NCI-H1092 treated with DMSO at 0.1 percent for 48 hours (cell line): ENCODE measurements at places on chromosomes 3 and 15.

DNA sequence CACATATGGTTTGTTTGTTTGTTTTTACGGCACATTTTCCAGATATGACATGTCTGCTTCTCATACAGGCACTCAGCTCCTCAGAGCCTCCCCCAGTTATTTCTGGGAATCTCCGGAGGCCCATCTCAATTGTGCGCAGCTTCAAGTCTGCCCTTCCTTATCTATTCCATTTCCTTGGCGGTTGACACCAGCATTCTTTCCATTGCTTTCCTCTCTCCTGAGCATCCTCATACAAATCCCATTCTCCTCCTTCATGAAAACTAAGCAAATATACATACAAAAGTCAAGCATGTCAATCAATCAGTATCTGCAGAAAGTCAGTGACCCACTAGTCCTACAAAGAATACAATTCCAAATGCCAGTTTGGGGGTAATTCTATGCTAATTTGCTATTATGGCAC, 166.7 kb downstream of the SQOR start:
- DNase-seq = no peak

- DNase-seq = no peak
These were observed 150.3 kb downstream of the MEGF11 start for GRCh38 chr15:66103293-66103590.

DNA sequence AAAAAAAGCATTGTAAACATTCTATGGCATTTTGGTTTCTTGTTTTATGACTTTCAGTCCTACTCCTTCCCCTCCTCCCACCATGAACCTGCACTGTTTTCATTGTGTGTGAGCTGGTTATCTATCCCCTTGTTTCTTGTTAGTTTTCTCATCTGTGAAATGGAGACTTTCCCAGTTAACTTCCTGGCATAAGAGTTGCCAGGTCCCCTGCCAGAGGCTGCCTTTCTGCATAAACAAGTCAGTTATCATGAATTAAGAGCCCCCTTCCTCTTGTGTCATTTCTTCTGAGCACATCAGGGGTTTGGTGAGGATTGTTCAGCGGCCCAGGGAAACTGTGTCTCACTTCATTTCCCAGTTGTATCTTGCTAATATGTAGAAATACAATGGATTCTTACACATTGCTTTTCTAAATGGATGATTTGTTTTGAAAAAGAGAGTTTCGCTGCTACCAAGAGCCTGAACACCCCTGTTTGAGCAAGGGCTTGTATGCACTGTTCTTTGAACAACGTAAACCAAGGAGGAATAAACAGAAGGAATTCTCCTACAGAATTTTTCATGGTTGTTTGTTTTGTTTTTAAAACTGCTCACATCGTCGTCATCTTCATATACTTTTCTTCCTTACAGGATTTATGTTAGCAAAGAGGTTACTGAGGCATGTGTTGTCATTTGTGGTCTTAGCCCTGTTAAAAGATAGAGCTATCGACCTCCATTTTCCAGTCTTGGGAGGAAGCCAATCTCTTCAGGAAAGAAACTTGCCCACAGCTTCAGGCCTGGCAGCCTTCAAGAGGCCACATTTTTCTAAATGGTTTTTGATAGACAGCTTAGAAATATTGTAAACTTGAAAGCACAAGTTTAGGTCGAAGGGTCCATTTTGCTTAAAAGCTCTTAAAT, 144.6 kb upstream of the IL12A start:
- no peak for DNase-seq

- no peak for DNase-seq
These were observed 29.7 kb upstream of the USP50 start for GRCh38 chr15:50576166-50576565.

DNA sequence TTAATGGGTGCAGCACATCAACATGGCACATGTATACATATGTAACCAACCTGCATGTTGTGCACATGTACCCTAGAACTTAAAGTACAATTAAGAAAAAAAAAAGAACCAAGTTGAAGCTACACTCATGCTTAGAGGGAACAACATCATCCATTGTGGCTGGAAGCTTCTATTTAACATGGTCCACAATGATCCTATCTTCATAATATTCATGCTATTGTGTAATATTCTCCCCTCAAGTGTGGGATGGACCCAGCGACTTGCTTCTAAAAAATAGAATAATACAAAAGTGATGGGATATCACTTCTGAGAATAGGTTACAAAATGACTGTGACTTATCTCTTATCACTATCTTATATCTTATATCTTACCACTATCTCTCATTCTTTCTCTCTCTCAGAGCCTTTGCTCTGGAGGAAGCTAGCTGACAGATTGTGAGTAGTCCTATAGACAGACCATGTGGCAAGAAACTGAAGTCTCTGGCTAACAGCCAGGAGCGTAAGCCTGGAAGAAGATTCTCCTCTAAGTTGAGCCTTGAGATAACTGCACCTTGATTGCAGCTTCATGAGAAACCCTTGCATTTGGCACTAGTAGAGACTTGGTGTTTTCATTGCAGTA, 198.5 kb upstream of the MRPL3 start:
- no peak for DNase-seq

DNA sequence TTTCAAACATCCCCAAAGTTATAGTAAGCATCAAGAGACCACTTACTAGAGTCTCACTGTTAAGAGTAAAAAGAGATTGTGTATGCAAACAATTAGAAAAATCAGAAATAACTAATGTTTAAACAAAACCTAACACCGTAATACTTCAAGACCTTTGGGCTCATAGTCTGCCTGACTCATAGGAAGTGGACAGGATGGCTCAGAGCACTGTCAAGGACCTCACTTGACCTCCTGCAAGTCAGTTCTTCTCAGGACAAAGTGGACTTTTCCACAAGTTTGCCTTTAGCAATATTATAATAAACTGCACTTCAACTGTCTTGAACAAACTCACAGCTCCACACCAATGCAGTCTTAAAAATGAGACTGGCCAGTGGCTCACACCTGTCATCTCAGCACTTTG, 34.8 kb downstream of the IL12A start:
- no peak for DNase-seq

DNA sequence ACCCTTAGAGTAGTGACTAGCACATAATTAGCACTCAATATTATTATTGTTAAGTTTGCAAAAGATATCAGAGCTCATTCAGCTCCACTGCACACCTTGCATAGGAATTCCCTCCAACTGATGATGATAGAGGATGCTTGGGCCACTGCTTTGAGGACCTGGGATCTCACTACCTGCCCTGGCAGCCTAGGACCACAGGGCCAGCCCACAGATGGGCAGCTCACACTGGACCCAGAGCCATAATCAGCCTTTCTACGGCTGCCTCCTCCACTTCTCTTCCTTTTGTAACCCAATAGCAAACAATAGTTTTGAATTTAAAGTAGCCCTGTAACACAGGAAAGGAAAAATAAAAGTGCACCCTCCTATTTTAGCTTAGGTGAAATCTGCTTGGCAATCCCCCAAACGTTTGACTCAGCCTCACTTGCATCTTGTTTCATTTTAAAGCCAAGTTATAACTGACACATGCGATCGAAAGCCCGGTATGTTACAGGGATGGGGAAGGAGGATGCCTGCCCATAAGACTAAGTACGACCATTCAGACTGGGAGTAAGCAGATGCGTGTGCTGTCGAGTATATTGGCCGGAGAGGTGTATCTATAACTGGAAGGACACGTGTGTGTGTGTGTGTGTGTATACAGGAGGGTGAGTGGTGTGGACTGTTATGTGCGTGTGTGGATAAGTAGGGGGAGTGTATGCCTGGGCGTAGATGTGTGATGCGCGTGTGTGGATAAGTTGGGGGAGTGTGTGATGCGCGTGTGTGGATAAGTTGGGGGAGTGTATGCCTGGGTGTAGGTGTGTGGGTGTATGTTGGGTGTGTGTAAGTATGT, 65.9 kb downstream of the CPN2 start:
- DNase-seq = no peak

DNA sequence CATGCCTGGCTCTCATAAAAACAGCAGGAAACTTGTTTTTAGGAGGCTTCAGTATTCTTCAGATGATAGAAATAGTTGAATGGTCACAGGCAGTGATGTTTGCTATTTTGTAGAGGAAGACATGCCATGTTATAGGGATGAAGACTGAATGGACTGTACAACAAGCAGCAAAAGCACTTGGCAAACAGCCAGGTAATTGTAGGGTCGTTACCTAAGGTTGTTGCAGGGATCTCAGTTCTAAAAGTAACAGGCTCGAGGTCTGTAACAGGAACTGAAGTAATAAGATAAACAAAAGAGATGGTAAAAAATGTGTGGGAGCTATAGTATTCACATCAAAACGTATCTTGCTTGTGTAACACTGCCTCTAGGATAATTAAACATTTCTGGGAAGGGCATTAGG, 116.3 kb downstream of the TFG start:
- DNase-seq = no peak

DNA sequence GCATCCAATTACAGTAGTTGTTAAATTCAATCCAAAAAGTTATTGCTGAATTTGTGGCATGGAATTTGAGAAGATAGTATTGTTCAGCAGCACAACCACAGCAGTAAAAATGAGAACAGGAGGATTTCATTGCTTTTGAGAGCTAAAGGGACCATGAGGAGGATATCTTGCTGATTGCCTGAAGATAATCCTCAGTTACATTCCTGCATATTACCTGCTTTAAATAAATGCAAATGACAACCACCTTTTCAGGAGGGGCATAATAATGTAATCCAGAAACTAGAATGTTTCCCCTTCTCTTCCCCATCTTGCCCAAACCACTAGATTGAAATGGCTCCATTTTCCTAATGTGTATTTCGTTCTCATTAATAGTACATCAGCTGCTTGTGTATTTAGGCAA, 35.2 kb upstream of the SLC2A2 start:
- DNase-seq = no peak

DNA sequence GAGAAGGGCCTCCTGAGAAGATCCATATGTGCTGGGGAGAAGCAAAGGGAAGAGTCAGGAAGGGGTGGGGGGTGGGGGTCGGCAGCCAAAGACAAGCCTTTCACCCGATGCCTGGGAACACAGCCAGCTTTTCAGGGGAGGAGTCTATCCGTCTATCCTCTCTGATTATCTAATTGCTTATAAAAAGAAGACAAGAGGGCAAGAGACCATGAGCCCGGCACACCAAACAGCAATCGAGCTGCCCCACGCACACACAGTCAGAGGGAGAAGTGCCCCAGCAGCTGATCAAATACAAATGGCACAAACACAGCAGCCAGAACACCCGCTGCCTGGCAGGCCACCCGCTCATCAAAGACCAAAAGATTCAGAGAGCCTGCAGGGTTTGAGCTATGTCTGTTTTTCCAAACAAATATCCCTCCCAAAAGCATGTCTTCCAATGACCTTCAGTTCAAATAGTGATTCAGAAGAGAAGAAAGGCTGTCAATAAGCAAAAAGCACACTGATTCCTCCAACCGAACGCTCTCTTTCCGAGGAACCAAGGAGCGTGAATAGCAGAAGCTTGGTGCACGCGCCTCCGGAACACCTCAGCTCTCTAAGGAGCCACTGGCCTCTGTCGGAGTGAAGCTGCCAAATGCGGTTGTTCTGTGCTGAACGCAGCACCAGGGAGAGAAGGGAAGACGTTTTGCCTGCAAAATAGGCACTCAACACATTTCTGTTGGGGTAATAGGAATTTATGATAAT, 419.2 kb downstream of the OCA2 start:
- peak; percentile 96 for DNase-seq

DNA sequence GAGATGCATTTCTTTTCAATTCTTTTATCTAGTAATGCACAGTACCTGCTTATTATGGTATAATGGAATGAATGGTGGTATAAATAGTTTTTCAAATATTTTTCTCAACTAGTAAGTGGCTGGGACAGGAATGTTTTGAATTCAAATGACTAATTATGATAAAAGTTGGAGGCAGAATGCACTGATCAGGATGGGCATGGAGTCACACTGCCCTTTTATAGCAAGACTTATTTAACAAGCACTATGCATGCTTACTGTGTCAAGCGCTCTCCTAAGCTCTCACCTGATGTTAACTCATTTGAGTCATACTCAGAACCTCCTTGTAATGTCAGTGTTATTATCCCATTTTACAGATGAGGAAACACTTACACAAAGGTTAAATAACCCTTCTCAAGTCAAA, 221.8 kb downstream of the FEZF2 start:
- DNase-seq = no peak

- no peak for DNase-seq
These were observed 161.2 kb downstream of the MINAR1 start for GRCh38 chr15:79593119-79593869.

DNA sequence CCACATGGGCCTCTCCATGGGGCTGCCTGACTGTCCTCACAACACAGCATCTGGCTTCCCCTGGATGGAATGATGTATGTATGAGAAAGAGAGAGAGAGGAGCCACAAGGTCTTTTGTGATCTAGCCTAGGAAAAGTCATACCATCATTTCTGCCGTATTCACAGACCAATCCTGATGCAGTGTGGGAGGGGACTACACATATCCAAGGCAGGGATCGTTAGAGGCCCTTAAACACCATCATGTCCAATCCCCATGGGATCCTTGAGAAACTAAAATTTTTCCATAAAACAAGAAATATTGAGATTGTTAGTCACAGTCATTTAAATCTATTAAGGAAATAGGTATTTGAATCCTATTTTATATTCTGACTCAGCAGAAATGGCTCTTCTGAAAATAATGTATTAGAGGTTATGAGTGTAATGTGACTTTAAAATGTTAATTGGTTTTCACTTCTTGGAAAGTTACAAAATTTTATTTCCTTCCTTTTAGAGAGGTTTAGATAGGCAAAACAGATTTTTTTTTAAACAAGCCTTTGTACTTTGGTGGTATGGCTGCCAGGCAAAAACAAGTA, 65.1 kb upstream of the TSC22D2 start:
- no peak for DNase-seq

DNA sequence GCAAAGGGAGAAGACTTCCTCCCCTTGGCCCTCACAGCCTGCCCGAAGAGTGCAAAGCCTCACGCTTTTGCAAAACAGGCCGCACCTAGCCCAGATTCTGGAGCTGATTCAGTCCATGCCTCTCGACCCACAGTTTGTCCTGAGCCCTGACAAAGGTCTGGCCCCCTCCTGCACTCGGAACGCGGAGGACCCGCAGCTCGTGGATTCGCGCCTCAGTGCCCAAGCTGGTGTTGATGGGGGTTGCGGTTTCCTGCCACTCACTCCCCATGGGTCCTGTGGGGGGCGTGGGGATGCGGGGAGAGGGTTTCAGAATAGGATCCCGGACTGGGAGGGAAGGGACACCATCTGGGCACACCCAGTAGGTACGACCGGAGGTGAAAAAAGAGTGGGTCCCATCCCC, 594 bp upstream of the CRABP1 start:
- DNase-seq = no peak

DNA sequence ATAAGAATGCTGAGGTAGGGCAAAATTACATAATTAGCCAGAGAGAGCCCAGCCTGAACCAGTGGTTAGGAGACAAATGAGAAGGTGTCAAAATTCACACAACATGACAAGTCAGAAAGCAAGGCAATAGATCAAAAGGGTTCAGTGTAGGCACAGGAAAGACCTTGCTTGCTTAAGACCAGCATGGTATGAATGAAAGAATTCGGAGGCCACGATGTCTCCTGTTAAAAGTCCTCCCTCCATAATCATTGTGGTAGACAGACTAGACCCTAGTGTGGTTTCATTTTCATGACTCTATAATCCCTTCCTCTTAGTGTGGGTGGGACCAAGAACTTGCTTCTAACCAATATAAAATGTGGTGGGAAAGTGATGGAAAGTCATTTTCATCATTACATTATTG, 98.7 kb upstream of the ANKRD28 start:
- no peak for DNase-seq

GRCh38 chr3:141080431-141080830, 29.3 kb downstream of the SPSB4 start:
- DNase-seq = no peak

- DNase-seq = no peak
These were observed 262.8 kb upstream of the ST8SIA2 start for GRCh38 chr15:92130906-92131305.
